ENCODE measurements at places on chromosomes 16 and 17.

GRCh38 chr17:57274162-57274561 is 17.8 kb downstream of the MSI2 start:
- no peak for DNase-seq

DNA sequence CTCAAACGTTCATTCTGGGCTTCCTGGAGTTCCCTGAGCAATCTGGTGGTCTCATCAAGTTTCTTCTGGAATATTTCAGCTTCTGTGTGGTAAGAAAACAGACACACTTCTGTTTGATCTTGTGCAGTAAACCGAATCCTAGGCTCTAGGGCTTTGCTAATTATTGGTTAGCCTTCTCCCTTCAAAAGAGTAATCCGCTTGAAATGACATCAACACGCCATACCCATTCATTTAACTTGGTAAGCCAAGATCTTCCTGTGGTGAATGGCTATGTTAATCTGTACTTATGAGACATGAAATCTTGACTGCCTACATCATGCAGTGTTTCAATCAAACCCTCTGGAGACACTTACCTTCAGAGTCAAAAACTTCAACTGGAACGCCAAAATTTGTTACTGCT is 48.5 kb downstream of the BRD7 start:
- DNase-seq: no peak

GRCh38 chr16:80547145-80547544 is 6.4 kb downstream of the DYNLRB2 start:
- DNase-seq: no peak

DNA sequence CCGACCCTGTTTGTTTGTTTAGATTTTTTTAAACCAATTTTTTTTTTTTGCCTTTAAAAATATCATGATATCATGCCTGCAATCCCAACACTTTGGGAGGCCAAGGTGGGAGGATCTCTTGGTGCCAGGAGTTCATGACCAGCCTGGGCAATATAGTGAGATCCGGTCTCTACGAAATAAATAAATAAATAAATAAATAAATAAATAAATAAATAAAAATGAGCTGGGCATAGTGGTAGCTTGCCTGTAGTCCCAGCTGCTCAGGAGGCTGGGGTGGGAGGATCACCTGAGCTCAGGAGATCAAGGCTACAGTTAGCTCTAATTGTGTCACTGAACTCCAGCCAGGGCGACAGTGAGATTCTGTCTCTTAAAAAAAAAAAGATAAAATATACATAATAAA is 8.1 kb upstream of the IGF2BP1 start:
- no peak for DNase-seq

- no peak for DNase-seq
Observed at GRCh38 chr17:44266402-44267164, 1.4 kb downstream of the SLC4A1 start.

DNA sequence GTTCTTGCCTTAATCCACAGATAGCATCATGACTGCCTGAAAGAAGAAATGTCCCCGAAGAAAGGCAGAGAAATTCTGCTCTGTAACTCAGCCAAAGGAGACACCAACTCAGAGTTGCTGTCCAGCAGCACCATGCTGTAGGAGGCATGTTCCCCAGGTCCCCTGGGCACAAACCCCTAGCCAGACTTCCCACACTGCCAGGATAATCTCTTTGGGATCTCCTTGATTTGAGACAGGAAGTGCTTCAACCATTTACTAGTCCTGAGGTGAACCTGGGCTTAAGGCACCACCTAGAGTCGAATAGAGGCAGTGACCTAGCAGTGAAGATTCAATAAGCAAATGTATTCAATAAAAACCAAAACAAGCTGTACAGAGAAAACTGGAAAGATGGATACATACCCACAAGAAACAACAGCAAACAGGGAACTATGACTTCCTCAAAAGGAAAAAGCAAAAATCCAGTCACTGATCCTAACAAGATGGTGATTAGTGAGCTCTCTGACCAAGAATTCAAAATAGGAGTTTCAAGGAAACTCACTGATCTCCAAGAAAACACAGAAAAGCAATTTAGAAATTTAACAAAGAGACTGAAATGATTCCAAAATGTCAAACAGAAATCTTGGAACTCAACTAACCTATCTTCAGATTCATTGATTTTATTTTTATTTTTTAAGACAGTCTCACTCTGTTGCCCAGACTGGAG is 5.7 kb downstream of the OR4D2 start:
- DNase-seq: no peak

- DNase-seq: no peak
Observed at GRCh38 chr17:81523402-81524038, 4.7 kb upstream of the FSCN2 start.

- DNase-seq: no peak
Observed at GRCh38 chr17:40678902-40679522, 14.0 kb upstream of the KRT222 start.

DNA sequence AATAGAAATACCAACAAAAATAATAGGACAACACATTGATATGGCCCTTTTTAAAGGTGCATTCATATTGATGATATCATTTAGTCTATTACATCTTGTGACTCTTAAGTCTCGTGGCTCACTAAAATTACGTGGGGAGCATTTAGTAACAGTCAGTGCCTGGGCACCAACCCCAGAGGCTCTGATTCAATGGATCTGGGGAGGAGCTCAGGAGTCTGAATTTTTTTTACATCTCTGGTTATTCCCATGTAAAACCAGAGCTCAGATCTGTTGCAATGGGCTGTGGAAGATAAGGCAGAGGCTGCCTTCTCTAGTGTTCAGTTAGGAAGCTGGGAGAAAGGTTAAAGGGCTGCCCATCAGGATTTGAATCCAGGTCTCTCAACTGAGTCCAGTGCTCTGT is 549.9 kb upstream of the CDH5 start:
- DNase-seq: no peak

GRCh38 chr17:40541873-40542557 is 23.3 kb downstream of the CCR7 start:
- no peak for DNase-seq

DNA sequence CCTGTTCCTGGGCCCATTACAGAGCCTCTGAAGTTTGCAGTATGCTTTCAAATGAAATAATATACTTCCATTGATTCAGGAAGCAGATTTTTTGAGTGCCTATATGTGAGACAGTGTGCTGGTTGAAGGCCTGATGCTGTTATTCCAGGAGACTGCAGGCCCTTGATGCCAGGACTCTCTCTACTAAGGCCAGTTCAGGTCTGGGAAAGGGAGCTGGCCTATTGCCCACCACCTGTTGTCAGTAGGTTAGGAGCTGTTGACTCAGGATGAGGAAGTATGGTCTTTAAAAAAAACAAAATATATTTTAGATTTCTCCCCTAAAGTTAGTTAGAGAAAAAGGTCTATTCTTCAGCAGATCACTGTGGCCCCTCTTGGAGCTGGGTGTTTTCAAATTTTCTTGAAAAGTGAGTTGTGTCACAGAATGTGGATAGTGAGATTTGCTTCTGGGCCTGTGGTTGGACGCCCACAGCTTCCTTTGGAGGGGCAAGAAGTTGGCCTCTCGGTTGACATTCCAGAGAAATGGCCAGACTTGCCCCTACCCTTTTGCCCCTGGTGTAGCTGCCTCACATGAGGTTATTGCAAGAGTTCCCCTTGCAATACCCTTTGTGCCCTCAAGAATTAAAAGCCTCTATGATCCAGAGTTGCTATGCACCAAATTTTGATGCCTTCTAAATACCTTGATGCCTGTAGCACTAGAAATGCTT is 7.9 kb downstream of the ESRP2 start:
- DNase-seq: no peak

- DNase-seq: peak; percentile 60
Observed at GRCh38 chr16:9091867-9092281, 430 bp downstream of the HAPSTR1 start.

All from activated B cell treated with CpG ODN at 0.5 μM for 24 hours (primary cell).